Fibroblast of skin of left quadriceps (primary cell): ENCODE measurements at places on chromosomes 2 and 18.
A peak's percentile ranks its signal among the peaks of the same experiment; 100 is the strongest.

DNA sequence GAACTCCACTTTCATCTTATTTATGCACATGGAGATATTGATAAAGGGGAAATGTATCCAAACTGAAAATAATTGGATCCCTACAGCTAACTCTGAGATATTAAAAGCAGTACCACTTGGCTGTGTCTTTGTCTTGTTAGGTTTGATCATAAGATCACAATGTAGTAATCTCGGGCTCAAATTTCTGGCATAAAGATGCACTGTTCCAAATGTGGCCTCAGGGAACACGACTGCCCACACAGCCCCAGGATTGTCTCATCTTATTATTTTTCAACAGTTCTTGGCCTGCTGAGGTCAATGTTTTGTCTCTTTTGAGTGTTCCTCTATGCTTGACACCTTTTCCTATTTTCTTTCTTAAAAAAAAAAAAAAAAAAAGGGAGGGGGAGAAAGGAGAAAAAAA, 114.1 kb downstream of the GBX2 start:
- no peak for DNase-seq

- DNase-seq: no peak
Observed at GRCh38 chr2:188580738-188581137, 289.1 kb downstream of the GULP1 start.

DNA sequence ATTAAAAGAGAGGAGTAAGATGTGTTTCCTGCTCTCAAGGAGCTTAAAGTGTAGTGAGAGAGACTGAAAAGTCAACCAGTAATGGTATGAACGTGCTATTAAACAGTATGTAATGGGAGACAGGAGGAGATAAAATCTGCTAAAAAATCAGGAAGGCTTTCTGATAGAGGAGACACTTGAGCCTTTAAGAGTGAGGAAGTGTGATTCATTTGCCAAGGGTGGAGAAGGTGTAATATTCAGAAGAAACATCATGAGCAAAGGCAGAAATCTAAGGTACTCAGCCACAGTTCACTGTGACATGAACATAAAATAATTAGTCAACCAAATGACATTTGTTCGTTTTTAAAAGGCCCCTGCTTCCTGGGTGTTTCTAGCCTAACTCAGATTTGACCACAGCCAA, 137.8 kb upstream of the SKOR2 start:
- no peak for DNase-seq

DNA sequence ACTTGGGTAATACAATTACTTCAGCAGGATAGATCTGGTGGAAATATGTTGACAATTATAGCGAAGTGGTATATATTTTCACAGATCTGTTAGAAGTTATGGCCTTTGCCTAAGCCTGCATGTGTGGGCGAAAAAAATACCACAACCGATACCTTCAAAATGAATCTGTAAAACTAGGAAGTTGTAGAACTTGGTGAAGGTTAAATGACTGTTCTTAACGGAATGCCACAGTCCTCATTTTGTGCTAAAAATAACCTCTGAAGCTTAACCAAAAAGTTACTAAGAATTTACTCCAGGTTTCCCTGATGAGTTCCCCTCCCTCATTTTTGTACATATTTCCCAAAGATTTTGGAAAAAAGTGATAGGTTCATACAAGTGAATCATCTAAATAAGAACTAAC, 550.7 kb downstream of the THSD7B start:
- DNase-seq: no peak

DNA sequence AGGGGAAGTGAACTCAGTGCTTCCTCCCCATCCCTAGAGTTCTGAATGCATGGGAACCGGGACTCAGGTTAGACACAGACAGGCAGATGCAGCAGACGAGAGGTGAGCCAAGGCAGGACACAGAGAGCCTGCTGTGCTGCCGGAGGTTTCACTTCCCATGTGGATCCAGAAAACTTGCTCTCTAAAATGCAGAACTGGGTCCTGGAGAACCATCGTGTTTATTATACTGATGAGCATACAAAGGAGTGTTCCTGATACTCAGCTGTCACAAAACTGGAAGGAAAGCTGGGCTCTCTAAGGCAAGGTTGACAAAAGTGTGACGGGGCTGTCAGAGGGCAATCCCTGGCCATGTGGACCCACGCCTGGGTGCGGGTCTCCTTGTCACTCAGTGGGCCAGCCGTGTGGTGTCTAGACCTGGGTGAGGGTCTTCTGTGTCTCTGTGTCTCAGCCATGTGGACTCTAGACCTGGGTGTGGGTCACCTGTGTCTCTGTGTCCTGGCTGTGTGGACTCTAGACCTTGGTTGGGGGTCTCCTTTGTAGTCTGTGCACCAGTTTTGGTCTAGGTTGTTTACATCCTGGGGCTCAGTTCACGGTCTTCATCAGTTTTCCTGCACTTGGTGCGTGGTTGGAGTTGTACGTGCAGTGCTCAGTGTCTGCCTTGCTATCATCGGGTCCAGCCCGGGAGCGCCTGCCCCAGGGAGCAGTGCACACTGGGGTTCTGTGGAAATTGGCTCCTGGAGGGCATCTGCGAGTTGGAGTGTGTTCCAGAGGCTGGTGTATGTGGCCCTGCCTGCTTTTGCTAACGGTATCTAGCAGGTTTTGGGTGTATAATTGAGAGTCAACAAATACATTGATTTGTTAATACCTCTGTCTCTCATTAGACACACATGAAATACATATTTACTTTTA, 141.1 kb downstream of the ATP9B start:
- no peak for DNase-seq

DNA sequence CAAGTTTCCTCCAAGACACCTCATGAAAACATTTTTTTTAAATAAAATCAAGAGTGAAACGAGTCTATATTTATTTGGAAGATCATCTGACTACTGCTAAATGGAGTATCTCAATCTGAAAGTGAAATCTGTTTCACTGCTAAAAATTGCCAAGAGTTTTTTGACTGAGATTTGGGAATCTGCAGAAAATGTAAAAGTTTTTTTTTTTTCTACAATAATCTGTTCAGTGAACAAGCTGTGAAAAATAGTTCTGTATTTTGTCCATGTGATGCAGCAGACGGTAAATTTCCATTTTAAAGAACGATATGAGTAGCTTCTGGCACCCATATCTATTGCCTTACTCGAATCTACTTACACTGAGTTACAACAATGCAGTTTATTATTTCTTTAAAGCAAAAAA, 519.7 kb downstream of the PLCL1 start:
- DNase-seq: no peak

GRCh38 chr2:37555457-37555856, 116.0 kb downstream of the CDC42EP3 start:
- DNase-seq: no peak

- DNase-seq: no peak
Observed at GRCh38 chr2:218217360-218218267, 625 bp downstream of the ARPC2 start.

DNA sequence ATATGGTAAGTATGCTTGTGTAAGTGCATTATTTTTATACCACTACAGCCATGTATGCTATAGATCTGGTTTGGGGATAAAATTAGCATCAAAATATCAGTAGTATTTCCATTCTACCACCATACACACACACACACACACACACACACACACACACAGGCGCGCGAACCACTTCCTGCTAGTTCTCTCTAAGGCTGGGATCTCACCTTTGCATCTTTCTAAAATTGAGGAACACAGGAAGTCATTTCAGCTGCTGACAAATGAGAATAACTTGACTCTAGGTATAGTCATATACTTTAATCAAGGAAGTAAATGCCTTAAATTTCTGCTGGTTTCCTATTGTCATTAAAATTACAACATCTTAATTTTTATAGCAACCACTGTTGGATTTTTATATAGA, 72.5 kb downstream of the RBM43 start:
- DNase-seq: no peak

- no peak for DNase-seq
Observed at GRCh38 chr2:65121-65520, 18.8 kb upstream of the FAM110C start.

DNA sequence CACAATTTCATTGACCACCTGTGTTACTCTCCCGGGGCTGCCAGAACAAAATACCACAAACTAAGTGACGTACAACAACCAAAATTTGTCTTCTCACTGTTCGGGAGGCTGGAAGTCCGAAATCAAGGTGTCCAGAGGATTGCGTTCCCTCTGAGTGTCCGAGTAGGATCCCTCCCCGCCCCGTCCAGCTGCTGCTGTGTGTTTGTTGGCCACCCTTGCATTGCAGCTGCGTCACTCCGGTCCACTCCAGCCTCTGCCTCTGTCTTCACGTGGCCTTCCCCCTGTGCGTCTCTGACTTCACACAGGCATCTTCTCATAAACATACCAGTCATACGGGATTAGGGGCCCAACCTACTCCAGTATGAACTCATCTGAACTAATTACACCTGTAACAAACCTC, 251.8 kb upstream of the SMIM21 start:
- DNase-seq: no peak

DNA sequence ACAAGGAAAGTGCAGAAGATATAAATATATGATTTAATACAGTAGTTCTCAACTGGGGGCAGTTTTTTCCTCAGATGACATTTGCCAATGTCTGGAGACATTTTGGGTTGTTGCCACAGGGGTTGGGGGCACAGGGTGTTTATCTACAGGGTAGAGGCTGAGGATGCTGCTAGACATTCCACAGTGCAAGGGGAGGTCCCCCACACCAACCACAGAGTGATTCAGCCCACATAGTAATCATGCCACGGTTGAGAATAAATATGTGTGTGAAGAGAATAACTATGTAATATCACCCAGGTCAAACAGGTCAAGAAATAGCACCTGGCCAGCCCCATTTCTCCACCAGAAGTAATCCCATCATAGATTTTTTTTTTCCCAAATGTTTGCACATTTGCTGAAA, 17.9 kb downstream of the DYSF start:
- peak; percentile 39 for DNase-seq

GRCh38 chr2:208049006-208049405, 23.7 kb upstream of the PLEKHM3 start:
- DNase-seq: no peak

DNA sequence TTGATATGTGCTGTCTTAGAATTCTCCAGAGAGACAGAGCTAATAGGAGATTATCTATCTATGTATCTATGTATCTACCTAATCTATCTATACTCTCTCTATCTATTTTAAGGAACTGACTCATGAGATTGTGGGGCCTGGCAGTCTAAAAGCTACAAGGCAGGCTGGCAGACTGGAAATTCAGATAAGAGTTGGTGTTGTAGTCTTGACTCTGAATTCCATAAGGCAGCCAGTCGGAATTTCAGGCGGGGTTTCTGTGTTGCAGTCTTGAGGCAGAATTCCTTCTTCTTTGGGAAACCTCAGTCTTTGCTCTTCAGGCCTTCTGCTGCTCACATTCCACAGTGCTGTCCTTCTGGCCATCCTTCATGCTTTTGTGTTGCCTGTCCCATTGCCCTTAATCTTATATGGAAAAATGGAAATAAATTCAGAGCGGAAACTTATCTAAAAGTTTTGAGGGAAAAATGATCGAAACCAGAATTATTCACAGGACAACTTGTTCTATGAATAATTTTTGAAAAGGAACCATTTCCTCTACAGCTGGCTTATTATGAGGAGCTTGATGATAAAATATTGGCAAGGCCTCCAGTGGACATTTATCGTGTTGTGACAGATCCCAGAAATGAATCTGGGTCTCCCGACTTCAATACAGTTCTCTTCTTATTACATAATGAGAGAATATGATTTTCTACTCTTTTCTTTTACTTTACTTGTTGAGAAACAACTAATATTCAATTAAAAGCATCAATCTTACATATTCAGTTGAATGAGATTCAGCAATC, 10.8 kb downstream of the IL1RL1 start:
- DNase-seq: no peak

- no peak for DNase-seq
Observed at GRCh38 chr2:14642499-14642898, 10.0 kb downstream of the LRATD1 start.

- DNase-seq: peak; percentile 28
Observed at GRCh38 chr18:36405611-36406010, 108.1 kb downstream of the FHOD3 start.

DNA sequence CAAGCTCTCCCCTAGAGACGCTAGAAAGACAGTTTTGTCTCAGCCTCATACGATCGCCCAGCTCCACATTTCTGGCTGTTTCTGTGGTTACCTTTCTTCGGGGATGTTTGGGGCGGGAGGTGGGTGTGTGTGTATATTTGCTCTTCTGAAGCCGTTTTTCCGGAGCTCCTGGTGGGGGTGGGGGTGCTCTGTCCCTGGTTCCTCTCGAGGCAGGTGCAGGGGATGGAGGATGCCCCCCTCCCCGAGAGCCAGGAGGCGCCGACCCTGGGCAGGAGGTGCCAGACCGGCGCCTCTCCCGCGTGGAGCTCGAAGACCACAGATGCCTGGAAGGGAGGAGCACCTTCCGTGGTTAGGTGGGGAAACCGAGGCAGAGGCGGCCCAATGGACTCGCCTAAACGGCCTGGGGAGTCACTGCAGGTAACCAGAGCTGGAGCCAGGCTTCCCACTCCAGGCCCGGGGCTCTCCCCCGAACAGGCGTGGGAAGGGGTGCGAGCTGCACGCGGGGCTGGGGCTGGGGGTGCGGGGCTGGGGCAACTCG, 694 bp upstream of the HPCAL1 start:
- DNase-seq: no peak

GRCh38 chr2:237306083-237306786, 107.7 kb downstream of the COL6A3 start:
- no peak for DNase-seq

- no peak for DNase-seq
Observed at GRCh38 chr18:55584201-55584600, 3.8 kb downstream of the TCF4 start.

DNA sequence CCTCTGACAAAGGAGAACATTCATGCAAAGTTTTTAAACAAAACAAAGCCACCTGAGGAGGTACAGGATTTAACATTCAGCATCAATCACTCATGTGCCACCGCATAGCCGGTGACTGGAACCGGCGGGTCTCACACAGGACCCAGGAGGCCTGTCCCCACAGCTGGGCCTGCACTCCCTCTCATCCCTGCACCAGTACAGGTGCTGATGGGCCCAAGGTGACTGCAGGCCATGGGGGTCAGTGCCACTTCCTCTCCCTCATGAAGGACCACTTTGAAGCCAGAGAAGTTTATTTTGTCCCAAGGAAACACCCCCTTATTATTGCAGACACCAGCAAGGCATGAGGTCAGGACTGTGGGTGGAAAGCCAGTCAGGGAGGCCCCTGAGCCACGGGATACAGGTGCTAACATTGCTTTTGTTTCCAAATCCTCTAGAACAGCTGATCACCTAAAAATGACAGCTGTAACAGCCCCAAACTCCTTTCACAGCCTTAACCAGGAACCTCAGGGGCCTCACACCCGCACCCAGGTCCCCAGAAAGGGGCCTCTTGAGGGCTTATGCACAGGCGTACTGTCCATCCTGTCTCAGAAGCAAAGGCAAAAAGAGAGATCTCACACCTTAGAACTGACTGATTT, 14.0 kb downstream of the PARD6G start:
- DNase-seq: no peak

- DNase-seq: no peak
Observed at GRCh38 chr2:99187011-99187410, 6.0 kb downstream of the MRPL30 start.
